ENCODE measurements at places on chromosomes 1 and 21. TPM values are rescaled to one million over a fixed set of nuclear protein-coding genes. Genes with fewer than 3 reads are reported as not detected.

Gene ANGPTL3
- polyA plus RNA-seq, result not detected

Gene LRRIQ3
- polyA plus RNA-seq, result 1.2 TPM

Gene CHRNB2
- not detected for polyA plus RNA-seq

Gene NBPF4
- 0.15 TPM for polyA plus RNA-seq

Gene PGBD5
- polyA plus RNA-seq, result 13.2 TPM

Gene OR2T35
- polyA plus RNA-seq, result not detected

Gene COL6A2
- polyA plus RNA-seq, result 468 TPM

Gene RPS6KA1
- polyA plus RNA-seq, result 5.9 TPM

Gene C1QC
- 24.4 TPM for polyA plus RNA-seq

Gene ATP1A4
- polyA plus RNA-seq, result 5.1 TPM

Gene PEX10
- polyA plus RNA-seq, result 16.7 TPM

Gene PCNT
- 64.9 TPM for polyA plus RNA-seq

Gene COL6A1
- polyA plus RNA-seq, result 416 TPM

Gene LYSMD1
- polyA plus RNA-seq, result not detected

Gene HFM1
- polyA plus RNA-seq, result 1.4 TPM

Gene TRNP1
- not detected for polyA plus RNA-seq

Gene GJB5
- 0.19 TPM for polyA plus RNA-seq

Gene TPTE
- polyA plus RNA-seq, result not detected

Gene GJA5
- polyA plus RNA-seq, result 19.5 TPM

Gene PM20D1
- 0.29 TPM for polyA plus RNA-seq

Gene SLAMF6
- polyA plus RNA-seq, result not detected

Gene ZNF593OS
- 1.3 TPM for polyA plus RNA-seq

Gene NUP210L
- not detected for polyA plus RNA-seq

Gene CELA2B
- polyA plus RNA-seq, result 4.9 TPM

Gene OXCT2
- 0.09 TPM for polyA plus RNA-seq

Gene PDE9A
- polyA plus RNA-seq, result 6.8 TPM

Gene KRTAP12-4
- polyA plus RNA-seq, result not detected

Gene SPRR1A
- not detected for polyA plus RNA-seq

Gene SYCP1
- not detected for polyA plus RNA-seq

Gene TPM3
- 674 TPM for polyA plus RNA-seq

Gene DMBX1
- not detected for polyA plus RNA-seq

Gene NGF
- polyA plus RNA-seq, result not detected

Gene CA6
- polyA plus RNA-seq, result not detected

Gene CLDN8
- polyA plus RNA-seq, result not detected

Gene KRTAP7-1
- not detected for polyA plus RNA-seq

Gene ZBTB8B
- polyA plus RNA-seq, result 0.25 TPM

Gene RPAP2
- 18.2 TPM for polyA plus RNA-seq

Gene LMOD1
- polyA plus RNA-seq, result 25.3 TPM
